ENCODE measurements at places on chromosomes 6 and 20.

GRCh38 chr6:133512410-133513016 is 271.4 kb downstream of the EYA4 start:
- DNase-seq, result no peak

- peak; percentile 30 for DNase-seq
Measured at GRCh38 chr6:17585766-17586490, 14.2 kb upstream of the FAM8A1 start.

- DNase-seq, result no peak
Measured at GRCh38 chr6:3625149-3625979, 126.1 kb downstream of the PXDC1 start.

DNA sequence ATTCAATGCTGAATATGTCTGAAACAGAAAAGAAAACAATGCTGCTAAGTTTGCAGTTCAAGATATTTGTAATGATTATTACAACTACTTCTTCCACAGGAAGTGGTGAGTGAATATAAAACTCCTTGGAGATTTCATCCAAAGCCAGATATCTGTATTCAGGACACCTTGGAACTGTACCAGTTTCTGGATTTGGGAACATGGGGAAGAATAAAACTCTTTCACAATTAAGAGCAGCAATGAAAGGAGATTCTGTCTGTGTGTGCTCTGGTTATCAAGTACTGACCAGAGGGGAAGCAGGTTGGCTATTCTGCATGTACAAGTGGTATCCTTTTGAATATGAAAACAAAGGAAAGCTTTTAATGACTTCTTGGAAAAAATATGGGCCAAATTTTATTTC is 21.1 kb downstream of the ELOVL2 start:
- no peak for DNase-seq

DNA sequence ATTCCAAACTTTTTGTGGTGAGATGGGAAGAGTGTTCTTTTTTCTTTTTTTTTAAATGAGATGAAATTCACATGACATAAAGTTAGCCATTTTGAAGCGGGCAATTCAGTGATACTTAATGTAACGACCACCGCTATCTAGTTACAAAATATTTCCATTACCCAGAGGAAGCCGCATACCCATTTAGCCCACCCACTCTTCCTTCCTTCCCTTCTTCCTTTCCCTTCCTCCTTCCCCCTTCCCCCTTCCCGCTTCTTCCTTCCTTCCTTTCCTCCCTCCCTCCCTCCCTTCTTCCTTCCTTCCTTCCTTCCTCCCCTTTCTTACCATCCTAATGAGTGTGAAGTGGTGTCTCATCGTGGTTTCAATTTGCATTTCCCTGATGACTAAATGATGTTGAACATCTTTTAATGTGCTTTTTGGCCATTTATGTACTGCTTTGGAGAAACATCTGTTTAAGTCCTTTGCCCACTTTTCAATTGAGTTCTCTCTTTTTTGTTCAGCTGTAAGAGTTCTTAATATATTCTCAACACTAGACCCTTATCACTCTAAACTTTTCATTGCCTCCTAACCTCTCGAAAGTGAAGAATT is 371.1 kb downstream of the FARS2 start:
- DNase-seq, result no peak

GRCh38 chr6:74834967-74835366 is 370.9 kb downstream of the COL12A1 start:
- DNase-seq, result no peak

- no peak for DNase-seq
Measured at GRCh38 chr20:54254596-54254995, 46.7 kb downstream of the PFDN4 start.

DNA sequence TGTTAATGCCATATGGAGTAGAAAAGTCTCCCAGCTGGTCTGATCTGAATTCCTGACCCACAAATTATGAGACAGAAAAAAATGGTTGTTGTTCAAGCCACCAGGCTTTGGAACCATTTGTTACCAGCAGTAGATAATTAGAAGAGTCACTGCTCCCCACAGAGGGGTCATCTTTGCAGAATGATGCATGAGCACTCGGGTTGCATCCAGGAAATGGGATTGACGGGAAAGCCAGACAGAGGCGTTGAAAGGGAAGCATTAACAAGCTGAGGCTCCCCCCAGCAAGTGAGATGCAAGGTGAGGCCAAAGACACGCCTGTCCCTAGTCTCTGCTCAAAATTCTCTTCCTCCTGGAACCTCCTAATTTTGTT is 182.5 kb downstream of the SYNDIG1 start:
- no peak for DNase-seq

DNA sequence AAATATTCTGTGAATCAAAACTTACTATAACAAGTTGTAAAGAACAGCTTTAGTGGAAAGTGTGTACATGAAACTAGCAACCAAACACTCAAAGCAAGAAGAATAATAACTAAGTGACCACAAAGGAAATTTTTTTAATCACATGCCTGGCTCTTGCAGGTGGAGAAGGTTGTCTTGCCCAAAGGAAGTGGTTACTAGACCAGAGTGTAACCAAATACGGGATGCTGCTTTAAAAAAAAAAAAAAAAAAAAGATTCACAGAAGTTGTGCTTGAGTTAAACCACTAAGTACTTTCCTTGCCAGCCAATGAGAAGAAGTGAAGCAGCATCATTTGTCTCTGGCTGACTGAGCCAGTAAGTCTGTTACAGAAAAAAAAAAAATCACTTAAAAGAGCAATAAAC is 19.1 kb upstream of the HLA-DQB1 start:
- no peak for DNase-seq

- DNase-seq, result no peak
Measured at GRCh38 chr20:41352666-41353065, 12.0 kb downstream of the LPIN3 start.

All from DMS 273 treated with DMSO at 0.1 percent for 48 hours (cell line).